CD4-positive, alpha-beta T cell treated with Interleukin-1 beta for 1 hour (primary cell): ENCODE measurements at places on chromosomes 4 and X.
A peak's percentile ranks its signal among the peaks of the same experiment; 100 is the strongest.

DNA sequence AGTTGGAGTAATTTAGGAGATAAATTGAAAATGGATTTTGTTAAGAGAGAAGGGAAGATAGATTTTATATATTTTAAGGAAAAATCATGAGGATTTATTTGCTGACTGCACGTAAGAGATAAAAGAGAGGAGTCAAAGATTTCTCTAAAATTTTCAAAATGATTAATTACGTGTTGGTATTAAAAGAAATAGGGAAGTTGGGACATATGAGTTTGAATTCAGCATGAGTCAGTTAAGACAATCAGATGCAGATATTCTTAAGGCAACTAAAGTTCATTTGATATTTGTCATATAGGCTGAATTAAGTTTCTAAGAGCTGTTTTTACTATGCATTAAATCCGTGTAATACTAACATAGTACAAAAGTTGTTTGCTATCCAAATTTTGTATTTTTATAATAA is 46.9 kb downstream of the TET2 start:
- DNase-seq = no peak

- DNase-seq = no peak
Measured at GRCh38 chr4:16642897-16643296, 255.5 kb downstream of the LDB2 start.

GRCh38 chr4:94714365-94715160 is 43.2 kb upstream of the BMPR1B start:
- no peak for DNase-seq

DNA sequence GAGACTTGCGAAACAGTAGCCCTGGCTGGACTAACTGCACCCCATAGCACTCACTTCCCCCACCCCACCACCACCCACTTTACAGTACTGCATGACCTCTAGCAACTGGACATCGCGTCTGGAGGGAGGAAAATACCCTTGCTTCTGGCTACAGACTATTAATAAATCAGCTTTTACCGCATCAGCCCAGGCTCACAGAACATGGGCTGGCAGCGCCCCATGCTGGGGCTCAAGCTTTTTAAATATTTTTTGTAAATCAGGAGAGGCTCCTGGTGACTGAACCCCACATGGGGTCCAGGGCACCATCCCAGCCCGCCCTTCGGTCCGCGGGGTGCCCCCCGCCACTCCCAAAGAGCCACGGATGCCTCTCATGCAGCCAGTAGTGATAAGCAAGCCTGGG is 2.7 kb downstream of the HS6ST2 start:
- no peak for DNase-seq

DNA sequence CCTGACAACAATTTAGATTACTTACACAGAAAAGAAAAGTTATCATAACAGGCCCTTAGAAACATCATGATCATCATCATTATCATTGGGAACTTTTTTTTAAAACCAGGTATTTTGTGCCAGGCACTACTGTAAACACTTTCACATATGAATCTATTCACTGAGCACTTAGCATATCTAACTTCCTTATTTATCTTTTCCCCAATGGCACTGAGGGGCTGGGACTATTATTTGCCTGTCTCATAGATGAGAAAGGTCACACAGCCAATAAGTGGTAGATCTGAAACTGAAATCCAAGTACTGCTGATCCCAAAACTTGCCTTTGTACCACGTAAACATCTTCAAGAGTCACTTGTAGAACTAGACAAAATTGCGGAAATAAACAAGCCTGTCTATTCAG is 184.2 kb upstream of the RBPJ start:
- DNase-seq = no peak

DNA sequence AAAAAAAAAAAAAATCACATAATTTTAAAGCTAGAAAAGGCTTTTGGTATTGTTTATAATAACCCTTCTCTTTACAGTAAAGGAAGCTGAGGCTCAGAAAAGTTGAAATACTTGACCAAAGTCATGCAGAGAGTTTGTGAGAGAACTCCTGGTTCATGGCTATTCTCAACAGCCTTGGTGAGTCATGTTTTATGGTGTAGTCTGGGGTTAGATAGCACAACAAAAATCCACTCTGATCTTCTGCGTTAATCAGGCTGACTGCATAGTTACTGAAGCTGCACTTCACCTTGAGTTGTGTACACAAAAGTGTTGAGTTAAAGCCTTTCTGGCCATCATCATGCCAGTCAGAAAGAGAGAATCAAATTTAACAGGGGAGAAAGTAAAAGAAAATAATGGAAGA is 19.3 kb upstream of the SFRP2 start:
- DNase-seq = no peak

- DNase-seq = no peak
Measured at GRCh38 chr4:8341691-8342090, 72.1 kb downstream of the HTRA3 start.

DNA sequence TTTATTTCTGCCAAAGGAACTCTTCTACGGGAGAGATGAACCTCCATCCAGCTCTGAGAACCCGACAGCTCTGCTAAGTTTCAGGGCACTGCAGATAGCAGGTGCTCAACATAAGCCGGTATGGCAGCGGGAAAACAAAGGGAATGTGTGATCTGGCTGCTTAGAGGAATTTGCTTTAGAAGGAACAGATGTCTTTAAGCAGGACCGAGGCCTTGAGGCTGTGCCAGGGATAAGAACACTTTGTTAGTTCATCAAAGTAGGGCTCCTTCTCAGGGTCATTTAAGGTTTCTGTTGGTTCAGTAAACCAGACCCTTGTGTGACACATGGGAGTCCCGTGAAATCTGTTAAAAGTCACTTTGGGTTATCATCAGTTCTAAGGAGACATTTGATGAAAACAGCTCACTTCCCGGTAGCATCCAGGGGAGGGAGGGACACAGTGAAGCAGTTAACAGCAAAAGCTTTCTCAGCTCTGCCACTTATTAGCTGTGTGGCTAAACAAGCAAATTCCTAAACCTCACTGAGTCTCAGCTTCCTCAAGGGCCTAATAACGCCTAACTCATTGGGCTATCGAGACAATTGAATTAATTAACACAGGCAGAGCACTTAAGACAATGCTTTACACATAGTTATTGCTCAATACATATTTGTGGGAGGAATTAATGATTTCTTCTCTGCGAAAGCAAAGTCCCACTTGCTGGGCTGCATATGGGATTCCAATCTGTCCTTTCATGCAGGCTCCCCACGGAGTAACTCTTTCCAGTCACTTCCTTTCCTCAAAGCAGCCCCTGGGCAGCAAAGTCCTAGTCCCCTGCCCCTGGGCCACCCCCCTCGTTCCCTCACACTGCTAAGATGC is 2.9 kb upstream of the FTSJ1 start:
- DNase-seq = no peak

DNA sequence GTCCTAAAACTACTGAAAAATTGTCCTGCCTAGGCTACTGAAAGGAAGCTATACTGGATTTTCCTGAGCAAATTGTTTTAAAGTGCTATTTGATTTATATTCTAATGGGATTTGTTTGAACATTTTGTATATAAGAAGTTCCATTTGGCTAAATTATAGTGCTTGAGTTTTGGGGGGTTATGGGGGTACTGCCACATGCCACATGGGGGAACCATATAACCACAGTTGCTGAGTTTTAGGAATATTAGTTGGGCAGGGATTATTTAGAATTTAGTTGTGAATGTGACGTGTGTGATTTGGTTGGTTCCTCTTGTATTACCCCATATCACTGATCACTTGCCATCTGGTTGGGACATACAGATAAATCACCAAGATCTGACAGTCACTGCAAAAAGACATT is 224.5 kb upstream of the TAPT1 start:
- no peak for DNase-seq

DNA sequence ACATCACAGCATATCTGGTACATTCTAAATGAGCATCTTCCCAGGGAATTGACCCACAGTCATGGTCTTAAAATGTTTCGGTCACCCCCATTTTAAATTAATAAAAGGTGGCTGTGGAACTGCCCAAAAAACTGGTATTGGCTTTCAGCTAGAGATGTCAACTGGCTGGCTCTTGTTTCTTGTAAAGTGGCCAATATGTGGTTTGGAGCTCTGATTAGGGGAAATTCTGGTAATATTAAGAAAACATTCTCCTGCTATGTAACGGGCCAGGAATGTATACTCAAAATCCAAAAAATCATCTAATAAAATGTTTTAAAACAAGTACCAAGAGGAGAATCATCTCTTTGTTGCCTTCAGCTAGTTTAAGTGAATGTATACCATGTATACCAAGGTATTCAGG is 62.0 kb upstream of the VCX2 start:
- no peak for DNase-seq

DNA sequence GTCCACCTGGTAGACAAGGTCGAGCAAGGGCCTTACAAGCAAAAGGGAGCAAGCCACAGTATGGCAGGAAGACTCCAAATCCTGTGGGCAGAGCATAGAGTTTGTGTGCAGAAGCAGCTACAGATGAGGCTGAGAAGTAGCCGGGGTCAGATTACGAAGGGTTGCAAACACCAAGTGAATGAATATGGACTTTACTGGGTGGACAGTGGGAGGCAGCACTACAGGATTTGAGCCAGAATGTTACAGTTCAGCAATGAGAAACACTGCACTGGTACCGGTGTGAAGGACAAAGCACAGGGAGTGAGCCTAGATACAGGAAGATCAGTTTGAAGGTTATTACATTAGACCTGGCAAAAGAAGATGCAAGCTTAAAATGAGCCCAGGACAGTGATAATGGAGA is 46.1 kb upstream of the HOPX start:
- DNase-seq = no peak

DNA sequence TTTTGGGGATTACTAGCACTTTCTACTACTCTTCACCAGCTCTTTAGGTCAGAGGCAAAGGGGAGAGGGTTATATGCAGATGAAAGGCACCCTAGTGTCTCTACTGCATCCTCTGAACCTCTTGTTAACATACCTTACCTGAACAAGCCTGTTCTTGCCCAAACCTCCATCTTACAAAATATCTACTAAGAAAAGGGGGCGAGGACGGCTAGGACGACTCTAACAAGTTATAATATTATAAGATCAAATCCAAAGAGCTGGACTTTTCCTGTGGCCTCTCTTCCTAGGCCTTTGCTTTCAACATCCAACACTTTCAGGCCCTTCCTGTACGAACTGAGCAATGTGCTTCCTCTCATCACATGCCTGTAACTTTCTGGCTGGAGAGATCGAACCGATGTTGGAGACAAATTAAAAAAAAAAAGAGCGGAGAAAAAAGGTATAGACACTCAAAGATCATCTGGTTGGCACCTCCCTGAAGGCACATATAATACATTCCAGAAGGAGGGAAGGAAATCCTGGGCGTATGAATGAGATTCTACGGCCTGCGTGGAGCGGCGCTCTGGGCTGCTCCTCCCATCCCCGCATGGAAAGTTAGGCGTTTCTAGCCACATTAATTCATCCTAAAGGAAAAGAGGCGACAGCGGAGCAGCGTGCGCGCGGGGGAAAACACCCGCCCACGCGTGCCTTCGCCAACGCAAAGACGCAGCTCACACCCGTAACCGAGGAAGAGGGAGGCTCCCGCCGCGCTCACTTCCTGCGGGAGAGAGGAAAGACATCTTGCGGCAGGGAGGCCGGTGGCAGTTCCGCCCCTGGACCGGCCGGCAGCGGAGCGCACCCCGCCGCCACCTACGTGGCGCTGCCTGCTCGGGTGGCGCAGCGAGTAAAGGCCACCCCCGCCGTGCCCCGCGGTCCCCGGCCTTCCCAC is 808 bp downstream of the PRDM5 start:
- DNase-seq = peak; percentile 19

DNA sequence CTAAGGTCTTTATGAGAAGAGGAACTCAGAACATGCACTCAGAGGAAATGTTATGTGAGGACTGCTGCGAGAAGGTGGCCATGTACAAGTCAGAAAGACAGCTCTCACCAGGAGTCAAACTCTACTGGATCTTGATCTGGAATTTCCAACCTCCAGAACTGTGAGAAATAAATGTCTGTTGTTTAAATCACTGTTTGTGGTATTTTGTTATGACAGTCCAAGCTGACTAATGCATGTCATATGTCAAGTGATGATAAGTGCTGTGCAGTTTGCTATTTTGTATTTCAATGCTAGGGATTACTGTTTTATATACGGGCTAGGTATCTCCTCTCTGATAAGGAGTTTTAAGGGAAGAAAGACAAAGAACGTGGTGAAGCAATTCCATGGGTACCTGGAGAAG is 162.3 kb downstream of the CPEB2 start:
- DNase-seq = no peak

DNA sequence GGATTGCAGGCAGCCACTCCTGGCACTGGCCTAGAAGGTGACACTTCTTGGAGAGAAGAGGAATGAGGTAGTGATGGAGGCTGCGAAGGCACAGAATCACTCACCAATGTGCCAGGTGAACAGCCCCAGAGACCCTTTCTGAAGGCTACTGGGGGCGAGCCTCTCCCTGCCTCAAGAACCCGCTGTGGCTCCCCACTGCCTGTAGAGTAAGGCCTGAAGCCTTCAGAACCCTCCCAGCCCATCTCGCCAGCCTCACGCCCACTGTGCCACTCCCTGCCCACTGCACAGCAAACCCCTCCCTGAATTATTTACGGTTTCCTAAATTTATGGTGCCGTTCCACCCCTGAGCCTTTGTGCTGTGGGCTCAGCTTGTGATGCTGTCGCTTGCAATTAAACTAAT is 24.2 kb upstream of the SORCS2 start:
- DNase-seq = no peak

- no peak for DNase-seq
Measured at GRCh38 chr4:74120086-74120485, 21.1 kb upstream of the CXCL2 start.

DNA sequence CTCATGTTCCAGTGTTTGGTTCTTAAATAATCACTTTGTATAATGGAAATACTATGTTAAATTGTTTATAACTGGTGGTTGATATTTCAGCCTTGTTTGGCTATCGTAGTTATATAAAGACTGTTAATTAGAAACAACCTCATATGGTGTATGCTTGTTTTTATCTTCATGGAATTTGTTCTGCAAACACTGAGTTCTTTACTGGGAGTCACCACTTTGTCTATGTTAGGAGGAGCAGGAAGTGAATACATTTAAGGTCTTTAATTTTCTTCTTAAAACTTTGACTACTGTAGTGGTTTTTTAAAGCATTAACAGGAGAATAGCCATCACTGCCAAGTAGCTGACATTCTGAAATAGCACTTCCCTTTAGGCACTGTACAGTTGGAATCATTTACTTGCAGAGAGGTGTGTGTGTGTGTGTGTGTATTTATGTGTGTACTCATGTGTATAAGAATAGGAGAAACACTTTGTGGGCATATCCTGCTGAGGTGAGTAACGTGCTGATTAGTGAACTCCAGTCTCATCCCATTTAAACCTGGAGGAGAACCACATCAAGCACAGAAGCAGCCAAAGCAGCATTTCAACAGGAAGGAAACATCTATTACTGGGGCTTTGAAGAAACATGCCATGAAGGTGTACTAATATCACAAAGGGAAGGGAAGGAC is 37.8 kb downstream of the TET2 start:
- no peak for DNase-seq

- DNase-seq = no peak
Measured at GRCh38 chr4:128823025-128823661, 13.6 kb downstream of the JADE1 start.
